ENCODE measurements at places on chromosomes 16 and 17. TPM values are rescaled to one million over a fixed set of nuclear protein-coding genes. Genes with fewer than 3 reads are reported as not detected.

The MT4 gene
- polyA plus RNA-seq = not detected

The SOX8 gene
- 0.17 TPM for polyA plus RNA-seq

The GSG1L gene
- not detected for polyA plus RNA-seq

The CHST4 gene
- not detected for polyA plus RNA-seq

The CLEC10A gene
- 1.5 TPM for polyA plus RNA-seq

The TNFRSF17 gene
- polyA plus RNA-seq = not detected

GRCh38 chr17:35577830-35578196 is 558 bp downstream of the PEX12 start:
- H3K4me3 ChIP-seq = peak overlapping the region; percentile 75
- DNase-seq = peak; percentile 59
- H3K27me3 ChIP-seq = no peaks in the 10 kb centered on the region
- H3K4me1 ChIP-seq = no peaks in the 10 kb centered on the region
- H3K36me3 ChIP-seq = peaks cover 7% of the 10 kb centered on the region
- H3K27ac ChIP-seq = peak overlapping the region; percentile 97

DNA sequence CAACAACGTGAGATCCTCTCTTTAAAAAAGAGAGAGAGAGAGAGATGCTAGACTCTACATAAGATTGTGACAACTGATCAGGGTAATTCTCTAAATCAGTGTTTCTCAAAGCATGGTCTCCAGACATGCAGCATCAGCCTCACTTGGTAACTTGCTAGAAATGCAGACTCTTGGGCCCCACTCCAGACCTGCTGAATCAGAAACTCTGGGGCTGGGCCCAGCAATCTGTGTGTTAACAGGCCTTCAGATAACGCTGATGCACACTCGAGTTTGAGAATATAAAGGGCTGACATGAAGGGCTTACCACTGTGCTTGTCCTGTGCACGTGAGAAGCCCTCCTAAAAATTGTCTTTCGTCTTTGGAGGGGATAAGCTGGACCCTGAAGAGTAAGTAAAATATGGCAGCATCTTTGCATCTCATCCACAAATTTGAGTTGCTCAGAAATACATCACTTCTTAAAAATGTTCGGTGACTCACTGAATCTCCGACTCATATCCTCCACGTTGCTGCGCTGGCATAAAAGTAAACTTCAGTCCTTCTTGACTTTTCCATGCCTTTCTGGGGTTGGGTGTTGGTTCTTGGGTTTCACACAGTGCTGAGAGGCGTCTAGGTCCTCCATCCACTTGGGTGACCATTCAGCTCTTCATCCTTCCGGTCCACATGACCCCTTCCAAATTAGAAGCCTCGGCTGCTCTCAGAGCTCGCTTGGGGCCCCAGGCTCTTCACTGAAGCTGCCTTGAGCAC is 26.1 kb upstream of the KDM8 start:
- no peak for DNase-seq
- H3K4me3 ChIP-seq = no peak overlapping the region
- no peak overlapping the region for H3K27ac ChIP-seq
- no peaks in the 10 kb centered on the region for H3K4me1 ChIP-seq

- H3K27me3 ChIP-seq = peaks cover 3% of the 10 kb centered on the region
- H3K27ac ChIP-seq = no peak overlapping the region
- no peaks in the 10 kb centered on the region for H3K4me1 ChIP-seq
Measured at GRCh38 chr17:7292194-7292593, 2.2 kb downstream of the YBX2 start.

- no peak for DNase-seq
- no peaks in the 10 kb centered on the region for H3K4me1 ChIP-seq
- H3K4me3 ChIP-seq = no peak overlapping the region
- H3K27me3 ChIP-seq = no peaks in the 10 kb centered on the region
- no peak overlapping the region for H3K27ac ChIP-seq
Measured at GRCh38 chr16:49542391-49542891, 168.8 kb downstream of the C16orf78 start.

GRCh38 chr17:13542636-13543035 is 59.1 kb downstream of the HS3ST3A1 start:
- H3K36me3 ChIP-seq = no peaks in the 10 kb centered on the region
- DNase-seq = no peak
- H3K4me1 ChIP-seq = no peaks in the 10 kb centered on the region
- no peak overlapping the region for H3K4me3 ChIP-seq

GRCh38 chr16:48008011-48008525 is 147.7 kb downstream of the ABCC12 start:
- no peaks in the 10 kb centered on the region for H3K36me3 ChIP-seq
- no peak overlapping the region for H3K4me3 ChIP-seq
- H3K27me3 ChIP-seq = no peaks in the 10 kb centered on the region
- DNase-seq = no peak
- no peaks in the 10 kb centered on the region for H3K4me1 ChIP-seq
- H3K27ac ChIP-seq = no peak overlapping the region

- H3K4me1 ChIP-seq = no peaks in the 10 kb centered on the region
- H3K27me3 ChIP-seq = no peaks in the 10 kb centered on the region
- H3K27ac ChIP-seq = no peak overlapping the region
- no peak overlapping the region for H3K4me3 ChIP-seq
- DNase-seq = no peak
Measured at GRCh38 chr16:64809876-64810629, 311.8 kb downstream of the CDH11 start.

DNA sequence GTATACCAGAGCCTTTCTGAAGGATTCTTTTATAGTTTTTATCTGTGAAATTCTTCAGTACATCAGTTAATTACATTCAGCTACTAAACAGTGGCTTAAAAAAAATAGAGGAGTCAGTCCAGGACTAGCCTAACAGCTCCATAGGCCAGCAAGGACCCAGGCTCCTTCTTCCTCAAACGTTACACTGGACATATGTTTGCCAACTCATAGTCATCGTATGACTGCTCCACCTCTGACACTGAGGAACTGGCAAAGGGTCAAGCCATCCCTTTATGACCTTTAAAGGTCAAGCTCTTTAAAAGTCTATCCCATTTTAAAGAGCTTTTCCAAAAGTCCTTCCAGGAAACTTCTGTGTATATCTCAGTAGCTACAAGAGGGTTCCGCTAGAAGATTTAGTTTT is 36.6 kb downstream of the PHLPP2 start:
- no peak overlapping the region for H3K27ac ChIP-seq
- no peaks in the 10 kb centered on the region for H3K27me3 ChIP-seq
- no peaks in the 10 kb centered on the region for H3K4me1 ChIP-seq
- H3K4me3 ChIP-seq = no peak overlapping the region
- H3K36me3 ChIP-seq = no peaks in the 10 kb centered on the region

DNA sequence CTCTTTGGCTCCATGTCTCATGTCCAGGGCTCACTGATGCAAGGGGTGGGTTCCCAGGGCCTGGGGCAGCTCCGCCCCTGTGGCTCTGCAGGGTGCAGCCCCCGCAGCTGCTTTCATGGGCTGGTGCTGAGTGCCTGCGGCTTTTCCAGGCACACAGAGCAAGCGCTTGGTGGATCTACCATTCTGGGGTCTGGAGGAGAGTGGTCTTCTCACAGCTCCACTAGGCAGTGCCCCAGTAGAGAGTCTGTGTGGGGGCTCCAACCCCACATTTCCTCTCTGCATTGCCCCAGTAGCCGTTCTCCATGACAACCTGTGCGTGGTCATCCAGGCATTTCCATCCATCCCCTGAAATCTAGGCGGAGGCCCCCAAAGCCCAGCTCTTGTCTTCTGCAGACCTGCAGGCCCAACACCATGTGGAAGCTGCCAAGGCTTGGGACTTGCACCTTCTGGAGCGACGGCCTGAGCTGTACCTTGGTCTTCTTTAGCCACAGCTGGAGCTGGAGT is 5.2 kb downstream of the IL32 start:
- H3K4me1 ChIP-seq = no peaks in the 10 kb centered on the region
- no peak for DNase-seq
- no peak overlapping the region for H3K27ac ChIP-seq
- H3K36me3 ChIP-seq = no peaks in the 10 kb centered on the region
- H3K27me3 ChIP-seq = no peaks in the 10 kb centered on the region

DNA sequence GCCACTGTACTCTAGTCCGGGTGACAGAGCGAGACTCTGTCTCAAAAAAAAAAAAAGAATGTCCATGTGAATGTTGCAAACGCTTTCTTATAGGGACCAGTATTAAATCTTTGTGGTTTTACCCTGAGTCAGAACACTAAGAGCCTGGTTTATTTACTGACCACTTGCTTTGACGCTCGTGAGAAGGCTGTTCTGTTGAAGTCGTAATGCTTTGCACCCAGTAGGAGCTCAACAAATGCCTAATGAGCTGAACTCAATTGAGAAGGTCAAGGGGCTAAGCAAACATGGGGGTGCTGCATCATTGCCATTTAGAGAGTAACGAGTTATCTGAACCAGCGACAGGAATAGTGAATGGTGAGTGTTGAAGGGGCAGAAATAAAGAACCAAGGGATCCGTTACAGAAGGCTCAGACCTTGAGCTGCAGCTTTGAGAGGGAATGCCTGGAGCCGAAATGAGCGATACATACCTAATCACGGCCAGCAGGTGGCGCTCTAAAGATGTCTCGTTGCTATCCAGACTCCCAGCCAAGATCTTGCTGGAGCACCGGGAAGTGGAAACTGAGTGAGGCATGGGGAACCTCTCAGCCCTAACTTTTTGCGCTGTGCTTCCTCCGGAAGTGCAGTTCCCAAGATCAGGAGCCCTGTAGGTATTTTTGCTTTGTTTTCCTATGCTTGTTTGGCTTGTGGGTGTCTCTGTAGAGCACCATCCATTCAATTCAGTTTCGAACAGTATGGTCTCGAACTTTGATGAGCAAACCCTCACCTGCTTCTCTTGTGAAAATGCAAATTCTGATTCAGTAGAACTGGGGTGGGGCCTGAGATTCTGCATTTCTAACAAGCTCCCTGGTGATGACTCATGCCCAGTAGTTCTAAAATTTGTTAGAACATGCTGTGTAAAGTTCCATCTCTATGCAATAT is 12.6 kb upstream of the RNF222 start:
- H3K27me3 ChIP-seq = no peaks in the 10 kb centered on the region
- no peaks in the 10 kb centered on the region for H3K36me3 ChIP-seq
- H3K4me3 ChIP-seq = no peak overlapping the region
